ENCODE measurements at places on chromosomes 16 and 17.

GRCh38 chr17:60769327-60769726, 91.7 kb downstream of the BCAS3 start:
- no peak for DNase-seq

DNA sequence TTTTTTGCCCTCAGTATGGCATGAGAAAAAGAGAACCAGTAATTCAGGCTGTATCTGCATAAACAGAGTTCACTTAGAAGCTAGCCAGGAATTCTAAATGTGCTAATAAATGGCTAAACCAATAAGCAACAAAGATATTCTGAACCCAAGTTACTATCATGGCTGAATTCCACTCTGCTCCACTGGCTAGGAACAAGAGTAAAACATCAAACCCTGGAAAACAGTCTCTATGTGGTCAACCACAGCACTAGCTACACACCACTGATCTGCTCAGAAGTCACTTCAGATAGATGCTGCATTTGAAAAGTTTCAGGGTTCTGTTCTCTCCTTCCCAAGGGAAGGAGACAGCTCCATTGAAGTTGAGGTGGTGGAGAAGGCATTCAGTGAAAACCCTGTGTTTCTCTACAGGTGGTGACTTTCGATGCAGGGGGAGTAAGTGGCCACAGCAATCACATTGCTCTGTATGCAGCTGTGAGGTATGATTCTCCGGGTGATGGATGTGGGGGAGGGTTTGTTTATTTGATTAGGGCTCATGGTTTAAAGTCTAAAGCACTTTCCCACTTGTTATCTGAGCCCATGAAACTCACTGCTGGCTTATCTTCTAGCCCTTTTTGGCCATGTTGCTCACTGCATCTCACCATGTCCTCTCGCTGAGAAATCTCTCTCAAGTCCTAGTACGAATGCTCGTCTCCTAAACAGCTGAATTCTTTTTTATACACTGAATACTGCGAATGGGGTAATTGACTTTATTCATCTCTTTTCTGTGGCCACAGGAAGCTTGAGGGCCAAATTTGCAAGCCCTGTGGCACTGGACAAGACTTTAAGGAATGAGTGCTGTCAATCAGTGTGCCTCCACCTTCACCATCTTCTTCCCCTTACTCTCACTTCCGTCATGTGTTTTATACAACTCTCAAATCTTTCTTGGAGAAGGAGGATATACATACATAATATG, 39.9 kb downstream of the CENPV start:
- DNase-seq = peak; percentile 76

DNA sequence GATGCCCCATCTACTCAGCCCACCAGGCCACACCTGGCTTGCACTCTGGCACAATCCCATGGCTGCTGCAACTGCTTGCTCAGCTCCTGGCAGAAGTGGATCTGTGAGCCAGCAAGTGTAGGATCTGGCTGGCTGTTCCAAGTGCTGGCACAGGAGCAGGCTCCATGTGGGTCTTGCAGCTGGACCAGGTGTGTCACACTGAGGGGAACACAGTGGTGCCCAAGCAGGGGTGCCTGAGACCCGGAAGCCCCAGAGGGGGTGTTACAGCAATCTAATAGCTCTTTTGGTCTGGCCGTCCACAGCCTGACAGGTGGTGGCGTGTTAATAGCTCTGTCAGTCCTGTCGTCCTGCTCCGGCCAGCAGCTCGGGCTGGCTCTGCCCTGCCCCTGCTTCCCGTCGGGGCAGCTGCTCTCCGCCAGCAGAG, 19.6 kb upstream of the GOT2 start:
- DNase-seq = peak; percentile 29

- DNase-seq = no peak
These were observed 3.0 kb downstream of the SMCR8 start for GRCh38 chr17:18318117-18318516.

- peak; percentile 37 for DNase-seq
These were observed 40.3 kb upstream of the MRPS23 start for GRCh38 chr17:57889892-57890856.

GRCh38 chr16:35559911-35560636, 2100.7 kb downstream of the TP53TG3F start:
- DNase-seq = peak; percentile 2

GRCh38 chr16:11163761-11164261, 92.2 kb downstream of the SOCS1 start:
- no peak for DNase-seq

DNA sequence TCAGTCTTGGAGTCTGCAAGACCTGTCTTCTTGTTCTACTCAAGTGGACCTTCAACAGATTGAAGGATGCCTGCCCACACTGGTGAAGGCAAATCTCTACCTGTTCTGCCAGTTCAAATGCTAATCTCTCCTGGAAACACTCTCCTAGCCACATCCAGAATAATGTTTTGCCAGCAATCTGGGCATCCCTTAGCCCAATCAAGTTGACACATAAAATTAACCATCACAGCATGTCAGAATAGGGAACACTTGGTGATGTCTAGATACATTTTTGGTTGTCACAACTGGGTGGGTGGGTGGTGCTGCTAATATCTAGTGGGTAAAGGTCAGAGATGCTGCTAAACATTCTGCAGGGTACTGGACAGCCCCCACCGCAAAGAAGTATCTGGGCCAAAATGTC, 744.9 kb upstream of the SOX9 start:
- no peak for DNase-seq

DNA sequence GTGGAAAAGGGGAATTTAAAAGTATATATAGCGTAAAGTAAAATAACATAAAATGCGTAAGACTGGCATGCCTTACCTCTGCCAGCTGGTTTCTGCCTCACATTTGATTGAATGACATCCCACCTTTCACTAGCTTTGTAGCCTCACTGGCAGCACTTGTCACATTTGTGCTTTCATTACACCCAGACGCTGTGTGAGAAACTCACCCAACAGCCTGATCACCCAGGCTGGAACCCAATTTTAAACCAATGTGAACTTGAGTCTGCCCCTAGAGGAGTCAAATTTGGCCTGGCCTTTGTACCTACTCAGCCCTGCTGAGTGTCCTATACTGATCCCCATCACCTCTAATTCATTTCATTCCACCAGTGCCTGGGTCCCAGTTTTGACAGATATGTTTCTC, 4.8 kb upstream of the THUMPD1 start:
- no peak for DNase-seq

GRCh38 chr16:13427943-13428342, 492.0 kb upstream of the ERCC4 start:
- no peak for DNase-seq

- no peak for DNase-seq
These were observed 11.5 kb downstream of the CSNK2A2 start for GRCh38 chr16:58186176-58186944.

GRCh38 chr17:74099442-74100340, 103.8 kb upstream of the RPL38 start:
- no peak for DNase-seq

DNA sequence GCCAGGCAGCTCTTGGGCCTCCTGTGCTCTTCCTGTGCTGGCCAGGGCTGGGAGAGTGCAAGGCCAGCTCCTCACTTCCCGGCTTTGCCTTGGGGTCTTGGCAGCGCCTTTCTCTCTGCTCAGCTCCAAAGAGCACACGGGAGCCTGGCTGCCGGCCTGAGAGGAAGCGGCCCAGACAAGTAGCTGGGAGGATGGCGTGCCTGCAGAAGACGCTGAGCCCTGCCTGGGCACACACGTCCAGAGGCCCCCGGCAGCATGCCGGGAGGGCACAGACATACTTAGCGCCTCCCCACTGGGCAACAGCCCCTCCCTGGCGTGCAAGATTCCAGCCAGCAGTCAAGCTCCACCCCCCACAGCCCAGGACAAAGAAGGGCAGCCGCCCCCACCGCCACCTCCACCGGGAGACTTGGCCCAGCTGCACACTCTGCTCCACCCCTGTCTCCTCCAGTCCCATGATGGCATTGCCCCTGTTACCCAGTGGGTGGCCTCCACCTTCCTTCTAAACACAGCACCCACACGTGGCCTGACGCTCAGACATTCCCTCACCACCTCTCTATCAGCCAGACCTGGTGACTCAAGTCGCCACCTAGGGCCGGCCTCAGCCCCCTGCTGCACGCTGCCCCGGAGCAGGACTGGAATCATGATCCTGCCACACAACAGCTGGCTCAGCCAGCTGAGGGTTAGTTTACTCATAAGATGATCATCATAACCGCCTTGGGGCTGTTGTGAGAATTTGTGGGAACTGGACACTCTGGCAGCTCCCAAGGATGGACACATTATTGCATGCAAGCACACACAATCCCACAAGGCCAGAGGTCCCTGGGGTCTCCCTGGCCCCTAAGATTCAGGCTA, 12.4 kb downstream of the SGCA start:
- peak; percentile 95 for DNase-seq

DNA sequence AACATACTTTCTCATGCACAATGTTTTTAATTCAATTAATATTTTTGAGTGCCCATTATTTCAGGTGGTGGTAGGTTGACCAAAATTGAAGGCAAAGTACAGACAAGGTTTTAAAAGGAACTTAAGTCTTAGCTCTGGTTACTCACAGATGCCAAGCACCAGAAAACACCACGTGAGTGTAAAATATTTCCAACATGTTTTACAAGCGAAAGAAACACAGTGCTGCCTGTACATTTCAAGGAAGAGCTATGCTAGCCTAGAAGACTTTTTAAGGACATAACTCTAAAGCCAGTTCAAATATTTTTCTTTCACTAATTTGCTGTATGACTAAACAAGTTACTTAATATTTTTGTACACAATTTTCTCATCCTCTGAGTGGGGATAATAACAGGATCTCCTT, 736.4 kb upstream of the GOT2 start:
- no peak for DNase-seq

DNA sequence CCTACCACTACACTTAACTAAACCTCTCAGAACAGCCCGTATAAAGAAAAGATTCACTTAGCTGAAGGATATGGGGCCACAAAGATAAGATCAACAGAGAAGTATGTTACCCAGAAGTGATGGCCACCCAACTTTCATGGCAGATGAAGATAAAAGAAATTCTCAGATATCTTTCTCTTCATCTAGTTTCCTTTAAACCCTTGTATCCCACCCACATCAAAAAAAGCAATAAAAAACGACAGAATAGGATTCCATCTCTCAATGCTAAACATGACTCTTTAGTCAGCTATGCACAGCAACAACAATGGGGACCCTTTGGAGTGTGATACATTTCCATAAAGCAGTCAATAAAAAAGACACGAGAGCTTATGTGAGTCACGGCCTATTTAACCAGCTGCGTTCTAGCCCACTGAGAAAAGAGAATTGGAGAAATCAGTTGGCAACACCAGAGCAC, 86.6 kb downstream of the SNX11 start:
- peak; percentile 60 for DNase-seq

GRCh38 chr16:73846356-73846755, 450.3 kb upstream of the PSMD7 start:
- no peak for DNase-seq

- peak; percentile 88 for DNase-seq
These were observed 2.2 kb downstream of the SLC12A3 start for GRCh38 chr16:56866955-56867830.

GRCh38 chr16:69351309-69352027, at the start of gene TMED6:
TMED6 (minus strand) TSS chr16:69351786; CDS start chr16:69351753, 33 bp downstream.
- no peak for DNase-seq

GRCh38 chr16:85974428-85975375, 75.7 kb downstream of the IRF8 start:
- DNase-seq = no peak

DNA sequence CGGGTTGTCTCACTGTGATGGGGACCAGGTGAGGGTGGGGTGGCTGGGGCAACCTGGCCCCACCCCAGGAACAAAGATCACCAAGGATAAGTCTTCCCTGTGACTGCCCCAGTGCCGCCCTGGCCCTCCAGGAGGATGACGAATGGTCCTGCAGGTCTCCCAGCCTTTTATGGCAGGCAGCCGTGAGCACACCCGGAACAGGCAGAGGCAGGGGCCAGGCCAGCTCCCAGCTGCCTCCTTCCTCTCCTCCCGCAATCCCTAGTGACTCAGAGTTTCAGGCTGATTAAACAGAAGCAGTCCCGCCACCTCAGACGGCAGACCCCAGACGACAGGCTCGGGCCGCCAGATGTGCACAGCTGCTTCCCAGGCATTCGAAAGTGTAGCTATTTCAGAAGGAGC, 13.3 kb downstream of the JUP start:
- peak; percentile 77 for DNase-seq

Data from SJCRH30 (cell line).